ENCODE measurements at places on chromosomes 5 and 9.

DNA sequence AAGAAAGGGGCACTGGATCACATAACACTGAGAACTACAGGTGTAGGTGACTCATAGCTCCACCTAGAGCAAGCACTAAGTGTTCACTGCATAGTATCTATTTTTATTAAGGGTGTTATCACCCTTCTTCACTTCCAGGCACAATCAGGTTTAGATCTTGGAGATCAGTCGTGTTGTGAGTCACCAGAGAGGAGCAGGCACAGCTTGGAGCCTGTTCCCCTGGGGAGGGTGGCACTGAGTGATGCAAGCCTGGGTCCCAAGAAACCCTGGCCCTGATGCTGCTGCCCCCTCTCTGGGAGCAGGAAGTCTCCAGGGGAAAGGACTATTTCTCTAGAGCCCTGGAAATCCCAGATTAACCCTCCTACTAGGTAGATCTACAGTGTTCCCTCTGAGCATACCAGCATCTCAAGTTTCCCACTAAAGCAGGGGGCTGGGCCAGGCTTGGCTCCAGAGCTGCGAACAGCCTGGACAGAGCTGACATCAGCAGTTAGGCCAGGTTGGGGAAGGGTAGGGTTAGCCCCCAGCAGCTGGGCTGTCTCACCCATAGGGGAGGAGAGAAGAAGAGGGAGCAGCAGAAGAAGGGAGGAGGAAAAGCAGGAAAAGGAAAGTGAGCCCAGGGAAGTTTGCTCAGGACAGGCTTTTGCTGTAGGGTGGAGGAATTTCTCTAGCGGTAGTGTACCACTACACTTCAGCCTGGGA, 28.1 kb upstream of the SPINK4 start:
- no peak for DNase-seq

DNA sequence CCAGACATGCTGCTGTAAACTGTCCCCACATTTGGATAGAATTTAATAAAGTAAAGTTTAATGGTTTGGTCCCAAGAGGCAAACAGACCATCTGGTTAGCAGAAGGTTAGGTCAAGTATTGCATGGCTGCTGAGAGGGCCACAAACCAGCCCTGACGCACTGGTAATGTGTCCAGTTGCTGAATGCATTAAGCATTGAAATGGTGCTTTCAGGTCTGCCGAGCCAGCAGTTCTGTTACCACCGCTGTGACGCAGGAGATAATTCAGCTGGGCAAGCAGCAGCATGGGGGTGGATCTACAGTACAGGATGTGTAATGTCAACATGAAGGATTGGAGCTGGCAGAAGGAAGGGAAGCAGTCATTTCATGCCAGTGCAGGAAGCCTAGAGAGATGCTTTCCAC, 16.0 kb downstream of the ZNF462 start:
- DNase-seq, result peak; percentile 55

DNA sequence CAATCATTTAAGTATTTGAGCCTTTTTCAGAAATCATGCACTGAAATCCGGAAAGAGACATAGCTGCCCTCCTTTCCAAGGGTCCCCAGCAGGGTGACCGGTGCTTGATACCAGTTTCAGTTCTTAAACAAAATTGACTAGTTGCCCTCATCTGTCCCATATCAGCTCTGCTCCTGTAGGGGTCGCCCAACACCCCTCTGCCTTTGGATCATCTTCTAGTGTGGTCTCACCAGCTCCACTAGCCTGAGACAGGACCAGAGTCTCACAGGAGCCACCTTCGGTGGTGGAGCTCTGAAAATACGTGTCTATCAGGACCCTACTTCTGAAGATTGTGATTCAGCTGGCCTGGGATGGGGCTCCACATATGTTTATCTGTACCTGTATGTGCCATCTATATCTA, 428.2 kb downstream of the ENC1 start:
- no peak for DNase-seq

DNA sequence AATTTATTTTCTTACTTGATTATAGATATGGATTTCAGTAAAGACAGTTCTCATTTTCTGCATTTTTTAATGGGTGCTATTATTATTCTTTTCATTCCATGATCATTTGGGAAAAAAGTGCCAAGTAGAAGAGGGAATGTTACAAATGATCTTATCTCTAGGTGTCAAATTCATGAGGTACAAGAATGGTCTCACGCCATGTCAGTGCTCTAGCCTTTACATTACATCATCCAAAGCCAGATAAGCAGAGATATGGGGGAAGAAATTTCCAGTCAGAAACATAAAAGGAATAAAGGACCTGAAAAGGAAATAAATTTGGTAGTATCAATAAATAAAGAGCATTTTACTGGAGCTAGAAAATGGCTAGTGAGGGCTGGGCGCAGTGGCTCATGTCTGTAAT, 1544.2 kb upstream of the CDH6 start:
- no peak for DNase-seq

GRCh38 chr9:133788819-133789717, 50.9 kb upstream of the SARDH start:
- DNase-seq, result peak; percentile 18

DNA sequence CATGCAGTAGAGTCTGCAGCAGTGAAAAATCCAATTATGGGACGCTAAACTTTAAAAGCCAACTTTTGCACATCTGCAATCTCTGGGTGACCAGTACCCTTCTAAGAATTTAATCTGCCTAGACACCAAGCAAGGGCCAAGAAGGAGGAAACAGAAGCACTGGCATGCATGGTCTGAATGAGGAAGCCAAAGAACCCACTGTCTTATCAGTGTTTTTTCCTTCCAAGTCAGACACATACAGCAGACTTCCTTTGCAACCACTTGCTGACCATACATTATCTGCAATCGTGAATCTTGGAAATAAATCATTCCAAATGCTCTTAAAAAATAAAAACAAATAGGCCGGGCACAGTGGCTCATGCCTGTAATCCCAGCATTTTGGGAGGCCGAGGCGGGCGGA, 65.9 kb downstream of the DEPDC1B start:
- DNase-seq, result no peak

- DNase-seq, result peak; percentile 17
Observed at GRCh38 chr5:93511445-93511844, 69.6 kb downstream of the NR2F1-AS1 start.

- no peak for DNase-seq
Observed at GRCh38 chr9:107667231-107668070, 177.9 kb upstream of the KLF4 start.

- DNase-seq, result no peak
Observed at GRCh38 chr5:22985446-22985845, 132.3 kb upstream of the CDH12 start.

DNA sequence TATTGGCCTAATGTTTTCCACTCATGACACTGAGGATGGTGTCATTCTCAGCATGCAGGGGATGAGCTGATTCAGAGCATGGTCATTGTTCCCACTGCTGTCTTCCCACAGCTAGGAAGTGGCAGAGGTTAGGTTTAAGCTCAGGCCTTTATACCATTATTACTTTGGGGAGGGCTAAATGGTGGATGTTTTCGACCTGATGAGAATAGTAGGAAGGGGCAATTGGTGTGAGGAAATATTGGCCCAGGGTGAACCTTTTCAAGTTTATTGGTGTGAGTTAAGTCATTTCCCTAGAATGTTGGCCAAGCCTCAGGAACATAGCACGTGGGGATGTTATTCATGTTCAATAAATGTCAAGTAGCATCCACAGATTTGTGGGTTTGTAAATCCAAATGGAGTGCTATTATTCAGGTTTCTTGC, 59.6 kb downstream of the ARHGAP26 start:
- DNase-seq, result no peak

GRCh38 chr9:70566751-70567150, 152.3 kb upstream of the KLF9 start:
- DNase-seq, result no peak

- DNase-seq, result no peak
Observed at GRCh38 chr9:72680593-72681282, 159.3 kb downstream of the TMC1 start.

DNA sequence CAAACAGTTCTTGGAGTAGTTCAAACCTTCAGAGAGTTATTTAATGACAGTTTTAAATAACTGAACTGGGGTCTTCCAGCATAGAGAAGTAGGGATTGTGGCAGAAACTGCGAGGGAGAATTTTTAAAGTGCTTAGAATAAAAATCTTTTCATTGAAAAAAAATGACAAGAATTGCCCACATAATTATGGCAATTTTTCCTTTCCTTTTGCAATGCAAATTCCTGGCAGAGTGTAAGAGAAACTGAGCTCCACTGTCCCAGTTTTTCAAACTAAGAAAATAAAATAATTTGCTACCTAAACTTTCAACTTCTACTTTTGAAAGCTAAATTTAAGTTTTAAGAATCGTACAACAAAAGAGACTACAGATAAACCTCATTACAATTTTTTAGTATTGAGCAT, 2.3 kb upstream of the PTGER4 start:
- no peak for DNase-seq

DNA sequence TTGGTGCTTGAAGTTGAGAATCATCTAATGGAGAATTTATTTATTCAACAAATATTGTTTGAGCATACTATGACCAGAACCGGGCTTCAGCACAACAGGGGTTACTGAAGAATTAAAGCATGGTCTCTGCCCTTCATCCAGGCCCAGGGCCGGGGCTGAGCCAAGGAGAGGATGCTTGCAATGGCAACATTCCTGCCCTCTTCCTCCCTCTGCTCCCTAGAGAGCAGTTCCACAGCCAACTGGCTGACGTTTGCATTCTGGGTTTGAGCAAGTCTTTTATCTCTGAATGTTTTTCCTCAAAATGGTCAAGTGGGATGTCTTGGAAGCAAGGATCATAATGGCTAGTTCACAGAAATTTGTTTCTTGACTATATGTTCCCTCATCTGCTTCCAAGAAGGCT, 80.7 kb downstream of the GLDC start:
- no peak for DNase-seq

- peak; percentile 76 for DNase-seq
Observed at GRCh38 chr9:97501177-97501971, at the start of gene TMOD1. Gene TMOD1 (plus strand): TSS chr9:97501666. CDS start chr9:97524189, 22,523 bp downstream.

- no peak for DNase-seq
Observed at GRCh38 chr5:93192087-93192486, 388.9 kb downstream of the NR2F1-AS1 start.

- no peak for DNase-seq
Observed at GRCh38 chr9:87498811-87499360, 1.2 kb downstream of the DAPK1 start.

GRCh38 chr5:7881091-7881490, 12.1 kb downstream of the MTRR start:
- DNase-seq, result no peak

DNA sequence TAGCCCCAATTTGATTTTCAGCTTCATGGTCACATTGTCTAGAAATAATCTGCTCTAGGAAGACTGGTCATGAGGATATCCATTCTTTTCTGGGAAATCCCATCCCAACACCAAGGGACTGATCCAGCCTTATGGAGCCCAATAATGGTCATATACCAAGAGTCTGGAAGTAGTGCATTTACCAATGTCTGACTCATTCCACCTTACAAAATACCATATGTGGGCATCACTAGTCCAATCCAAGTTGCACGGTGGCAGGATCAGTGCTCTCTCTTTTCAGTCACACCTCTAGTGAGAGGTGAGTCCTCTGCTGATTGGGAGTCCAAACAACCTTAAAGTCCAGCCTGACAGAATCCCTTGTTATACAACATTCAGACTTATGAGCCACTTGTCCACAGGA, 73.7 kb downstream of the FEM1C start:
- no peak for DNase-seq

DNA sequence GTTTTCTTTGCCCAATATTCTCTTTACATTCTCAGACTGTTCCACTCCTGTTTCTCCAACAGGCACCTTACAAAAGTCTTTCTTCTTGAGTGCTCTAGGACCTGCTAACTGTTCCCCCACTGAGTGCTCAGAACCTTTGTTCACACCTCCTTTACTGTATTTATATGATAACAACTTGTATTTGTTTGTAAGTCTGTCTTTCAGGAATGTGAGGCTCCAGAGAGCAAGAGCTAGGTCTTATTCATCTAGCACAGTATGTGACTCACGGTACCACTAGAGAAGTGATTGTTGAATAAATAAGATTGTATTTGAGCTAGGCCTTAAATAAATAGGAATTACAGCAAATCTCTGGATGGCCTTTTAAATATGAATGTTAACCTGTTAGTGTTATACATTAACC, 42.5 kb upstream of the MYOT start:
- no peak for DNase-seq

- no peak for DNase-seq
Observed at GRCh38 chr9:84669013-84669287, 579 bp upstream of the NTRK2 start.

DNA sequence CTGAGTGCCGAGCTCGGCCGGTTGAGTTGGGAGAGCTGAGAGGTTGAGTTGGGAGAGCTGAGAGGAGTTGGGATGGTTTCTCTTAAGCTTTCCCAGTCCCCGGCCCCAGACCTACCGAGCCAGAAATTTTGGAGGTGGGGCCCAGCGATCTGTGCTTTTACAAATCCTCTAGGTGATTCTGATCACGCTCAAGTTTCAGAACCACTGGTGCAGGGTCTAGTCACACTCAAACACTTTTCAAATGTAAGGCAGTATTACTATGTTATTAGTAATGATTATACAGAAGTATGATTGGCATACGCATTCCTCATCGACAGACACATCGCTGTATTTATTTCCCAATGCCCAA, 256 bp upstream of the CLINT1 start:
- no peak for DNase-seq

DNA sequence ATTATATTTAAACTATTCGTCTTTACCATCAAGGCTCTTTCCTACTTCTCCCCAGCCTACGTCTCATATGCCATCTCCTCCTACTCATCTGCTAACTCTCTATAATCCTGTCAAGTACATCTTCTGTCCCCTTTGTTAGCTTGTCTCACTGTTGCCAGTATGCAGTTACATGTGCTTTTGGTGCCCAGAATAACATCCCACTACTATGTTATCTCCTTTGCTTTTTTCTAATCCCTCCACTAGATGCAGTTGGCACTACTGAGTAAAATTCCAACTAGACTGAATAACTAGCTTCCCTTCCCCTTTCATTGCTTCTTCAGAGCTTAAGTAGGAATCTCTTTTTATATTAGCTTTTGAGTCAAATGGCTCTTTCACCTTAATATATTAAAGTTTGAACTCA, 3.0 kb upstream of the ARRDC3 start:
- no peak for DNase-seq

- no peak for DNase-seq
Observed at GRCh38 chr9:7316166-7316795, 483.3 kb downstream of the DMAC1 start.

- no peak for DNase-seq
Observed at GRCh38 chr9:93860694-93861658, 94.2 kb downstream of the BARX1 start.

- DNase-seq, result no peak
Observed at GRCh38 chr9:70801181-70801829, 320.1 kb downstream of the TRPM3 start.

DNA sequence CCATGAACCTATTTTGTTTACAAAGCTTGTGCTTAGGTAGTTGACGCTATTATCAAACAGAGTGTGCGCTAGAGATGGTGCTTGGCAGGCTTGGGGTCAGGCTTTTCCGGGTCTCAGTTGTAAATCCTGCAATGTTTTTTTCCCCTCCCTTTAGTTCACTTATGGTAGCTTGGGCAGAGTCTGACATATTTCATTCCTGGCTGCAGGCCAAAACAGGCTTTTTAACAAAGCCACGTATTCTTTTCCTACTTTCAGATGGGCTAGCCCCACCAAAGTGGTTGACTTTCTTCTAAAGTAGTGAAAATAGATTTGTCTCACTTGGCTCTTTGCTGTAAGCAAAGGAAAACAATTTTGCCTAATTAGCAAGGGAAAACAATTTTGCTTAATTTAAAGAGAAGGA, 58.0 kb upstream of the FBN2 start:
- DNase-seq, result no peak

GRCh38 chr5:77231471-77232138, 21.1 kb downstream of the PDE8B start:
- no peak for DNase-seq

All from G401 (cell line).